Activated naive CD4-positive, alpha-beta T cell treated with anti-CD3 and anti-CD28 coated beads for 36 hours (primary cell): ENCODE measurements at places on chromosomes 6 and 20.
A peak's percentile ranks its signal among the peaks of the same experiment; 100 is the strongest.

- no peak overlapping the region for H3K4me3 ChIP-seq
- no peaks in the 10 kb centered on the region for H3K27me3 ChIP-seq
- peaks cover 20% of the 10 kb centered on the region for H3K4me1 ChIP-seq
- H3K27ac ChIP-seq, result no peak overlapping the region
- H3K36me3 ChIP-seq, result no peaks in the 10 kb centered on the region
Measured at GRCh38 chr20:24317224-24317623, 152.2 kb upstream of the SYNDIG1 start.

- H3K4me1 ChIP-seq, result peaks cover 10% of the 10 kb centered on the region
- DNase-seq, result no peak
- no peaks in the 10 kb centered on the region for H3K27me3 ChIP-seq
- no peak overlapping the region for H3K4me3 ChIP-seq
- peaks cover 30% of the 10 kb centered on the region for H3K36me3 ChIP-seq
Measured at GRCh38 chr20:41587956-41588355, 30.2 kb downstream of the CHD6 start.

- no peaks in the 10 kb centered on the region for H3K27me3 ChIP-seq
- peaks cover 3% of the 10 kb centered on the region for H3K36me3 ChIP-seq
- no peaks in the 10 kb centered on the region for H3K4me1 ChIP-seq
- H3K4me3 ChIP-seq, result no peak overlapping the region
- DNase-seq, result no peak
Measured at GRCh38 chr20:57651881-57652605, 31.8 kb upstream of the ZBP1 start.

DNA sequence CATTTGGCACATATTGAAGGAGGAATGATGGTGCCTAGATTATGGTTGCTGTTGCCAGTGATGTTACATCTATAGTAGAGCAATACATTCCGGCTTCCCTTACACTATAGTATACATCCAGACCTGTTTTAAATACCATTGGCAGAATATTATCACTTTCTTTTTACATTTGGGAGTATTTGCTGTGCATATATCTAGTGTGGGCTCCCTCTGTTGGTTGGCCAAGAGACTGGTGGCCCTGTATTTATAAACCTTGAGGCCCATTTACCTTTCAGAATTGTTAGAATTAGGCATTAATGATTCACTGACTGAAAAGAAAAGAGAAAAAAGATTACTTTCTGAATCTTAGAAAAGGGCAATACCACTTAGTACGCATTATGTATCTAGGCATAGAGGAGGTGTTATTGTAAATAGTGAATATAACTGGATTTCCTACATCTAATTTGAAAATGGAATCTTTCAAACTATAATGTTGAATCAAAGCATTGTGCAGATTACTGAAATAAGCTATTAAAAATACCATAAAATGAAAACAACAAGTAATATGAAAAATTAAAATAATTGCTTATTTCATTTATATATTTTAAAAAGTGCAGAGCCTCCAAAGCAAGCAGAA, 628.8 kb upstream of the MAN1A1 start:
- H3K27ac ChIP-seq, result no peak overlapping the region
- no peaks in the 10 kb centered on the region for H3K27me3 ChIP-seq
- no peaks in the 10 kb centered on the region for H3K36me3 ChIP-seq
- DNase-seq, result peak; percentile 16

DNA sequence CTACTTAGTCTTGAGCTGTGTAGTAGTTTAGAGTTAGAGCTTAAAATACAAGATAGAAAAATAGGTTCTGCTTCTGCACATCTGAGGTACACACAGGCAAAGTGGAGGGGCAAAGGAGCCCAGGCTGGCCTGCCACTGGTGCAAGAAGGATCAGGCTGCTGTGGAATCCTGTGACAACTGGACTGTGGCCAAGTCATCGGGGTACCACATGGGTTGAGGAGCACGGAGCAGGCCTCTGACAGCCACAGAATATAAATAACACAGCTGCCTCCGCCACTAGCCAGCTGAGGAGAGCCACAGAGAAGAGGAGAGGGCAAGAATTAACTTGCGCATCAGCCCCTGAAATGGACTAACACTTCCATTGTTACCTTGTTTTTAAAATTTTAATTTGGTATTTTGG, 206.0 kb upstream of the MARCKS start:
- peaks cover 9% of the 10 kb centered on the region for H3K27me3 ChIP-seq
- DNase-seq, result no peak
- H3K36me3 ChIP-seq, result no peaks in the 10 kb centered on the region
- H3K4me1 ChIP-seq, result no peaks in the 10 kb centered on the region

GRCh38 chr6:114291428-114291827, 51.4 kb downstream of the HS3ST5 start:
- no peaks in the 10 kb centered on the region for H3K27me3 ChIP-seq
- no peak overlapping the region for H3K4me3 ChIP-seq
- no peak overlapping the region for H3K27ac ChIP-seq
- DNase-seq, result no peak
- no peaks in the 10 kb centered on the region for H3K36me3 ChIP-seq

GRCh38 chr6:163750431-163751031, 336.0 kb downstream of the QKI start:
- no peak overlapping the region for H3K4me3 ChIP-seq
- H3K27me3 ChIP-seq, result peaks cover 13% of the 10 kb centered on the region
- DNase-seq, result no peak
- no peaks in the 10 kb centered on the region for H3K36me3 ChIP-seq
- H3K27ac ChIP-seq, result no peak overlapping the region
- peaks cover 8% of the 10 kb centered on the region for H3K4me1 ChIP-seq

- H3K4me1 ChIP-seq, result peaks cover 50% of the 10 kb centered on the region
- H3K27me3 ChIP-seq, result no peaks in the 10 kb centered on the region
- H3K36me3 ChIP-seq, result peaks cover 3% of the 10 kb centered on the region
- H3K27ac ChIP-seq, result no peak overlapping the region
- no peak for DNase-seq
Measured at GRCh38 chr20:2871111-2871465, 2.2 kb upstream of the PTPRA start.

DNA sequence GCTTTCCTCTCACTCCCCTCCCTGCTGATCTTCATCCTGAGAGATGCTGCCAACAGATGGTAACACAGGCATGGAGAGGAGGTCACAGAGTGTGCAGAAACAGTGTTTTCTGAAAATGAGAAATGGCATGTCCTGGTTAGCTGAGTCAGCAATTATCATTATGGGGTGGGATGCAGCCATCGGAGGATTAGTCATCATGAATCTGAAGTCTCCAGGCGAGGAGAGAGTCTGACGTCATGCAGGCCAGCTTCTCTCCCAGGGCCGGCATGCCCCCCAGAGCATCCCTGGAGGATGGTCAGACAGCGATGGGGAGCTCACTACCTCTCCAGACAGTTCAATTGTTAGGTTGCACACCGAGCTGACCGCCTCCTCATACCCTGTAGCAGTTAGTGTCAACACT, 4.7 kb upstream of the GTSF1L start:
- H3K4me3 ChIP-seq, result no peak overlapping the region
- no peak for DNase-seq
- H3K4me1 ChIP-seq, result peaks cover 47% of the 10 kb centered on the region
